Hepatocyte (in vitro differentiated cells): ENCODE measurements at places on chromosomes 6 and 20.

- no peak for DNase-seq
Observed at GRCh38 chr20:42531508-42531961, 658.2 kb downstream of the PTPRT start.

DNA sequence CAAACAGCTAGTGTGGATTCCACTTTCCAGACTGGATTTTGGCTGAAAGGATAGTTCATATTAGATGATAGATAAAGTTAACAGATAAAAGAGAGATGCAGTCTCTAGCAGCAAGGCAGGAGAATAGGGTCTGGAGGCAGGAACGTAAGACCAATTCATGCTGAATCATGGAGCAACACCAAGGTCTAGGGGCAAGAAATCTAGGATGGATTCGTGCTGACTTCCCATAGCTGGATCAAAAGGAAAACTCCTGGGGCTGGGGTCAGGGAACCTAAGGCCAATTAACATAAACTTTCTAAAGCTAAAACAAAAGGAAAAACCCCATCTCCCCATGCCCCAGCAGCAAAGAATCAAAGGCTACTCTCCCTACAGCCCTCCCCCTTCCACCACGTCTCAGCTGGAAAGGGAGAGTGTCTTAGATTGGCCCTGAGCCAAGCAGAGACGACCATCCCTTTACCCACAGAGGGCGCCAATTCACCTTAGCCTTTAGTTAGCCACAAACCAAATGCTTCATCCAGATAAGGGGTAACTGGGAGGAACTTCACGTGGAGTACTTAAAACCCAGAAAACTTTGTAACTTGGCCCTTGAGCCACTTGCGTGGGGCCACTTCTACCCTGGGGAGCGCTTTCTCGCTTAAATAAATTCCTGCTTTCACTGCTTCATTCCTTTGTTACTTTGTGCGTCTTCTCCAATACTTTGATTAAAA, 7.6 kb downstream of the TREM1 start:
- peak; percentile 89 for DNase-seq

GRCh38 chr20:41523857-41524256, 94.3 kb downstream of the CHD6 start:
- no peak for DNase-seq

DNA sequence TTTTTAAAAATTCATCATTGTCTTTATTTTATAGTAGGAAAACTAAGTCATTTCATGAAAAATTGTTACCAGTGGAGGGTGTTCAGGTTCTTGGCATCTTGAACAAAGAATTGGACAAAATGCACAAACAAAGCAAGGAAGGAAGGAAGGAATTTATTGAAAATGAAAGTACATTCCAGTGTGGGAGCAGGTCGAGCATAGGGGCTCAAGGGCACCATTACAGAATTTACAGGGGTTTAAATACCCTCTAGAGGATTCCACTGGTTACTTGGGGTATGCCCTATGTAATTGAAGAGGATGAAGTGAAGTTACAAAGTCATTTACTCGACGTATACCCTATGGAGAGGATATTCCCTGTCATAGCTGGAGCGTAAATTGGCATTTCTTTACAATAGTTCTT, 37.4 kb upstream of the HDAC2 start:
- DNase-seq: no peak

DNA sequence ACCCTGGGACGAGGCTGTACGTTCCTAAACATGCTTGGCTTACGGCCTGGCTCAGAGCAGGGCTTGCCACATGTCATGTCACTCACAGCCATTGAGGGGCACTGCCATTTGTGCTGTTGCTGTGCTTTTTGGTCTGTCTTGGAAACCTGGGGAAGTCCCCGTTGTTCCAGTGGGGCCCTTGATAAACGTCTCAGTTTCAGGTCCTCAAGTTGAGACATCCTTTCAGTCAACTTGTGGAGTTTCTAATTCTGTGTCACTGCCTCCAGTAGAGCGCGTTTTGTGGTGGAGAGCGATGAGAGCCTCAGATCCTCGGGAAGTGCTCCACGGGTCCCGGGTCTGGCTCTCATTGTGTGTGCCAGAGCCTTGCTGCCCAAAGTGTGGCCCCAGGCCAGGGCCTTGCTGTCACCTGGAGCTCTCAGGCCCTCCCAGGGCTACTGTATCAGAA, 43.0 kb upstream of the CCR6 start:
- no peak for DNase-seq

GRCh38 chr20:24598996-24599395, 129.6 kb downstream of the SYNDIG1 start:
- DNase-seq: no peak
